ENCODE measurements at places on chromosomes 6 and 20.
A peak's percentile ranks its signal among the peaks of the same experiment; 100 is the strongest.

DNA sequence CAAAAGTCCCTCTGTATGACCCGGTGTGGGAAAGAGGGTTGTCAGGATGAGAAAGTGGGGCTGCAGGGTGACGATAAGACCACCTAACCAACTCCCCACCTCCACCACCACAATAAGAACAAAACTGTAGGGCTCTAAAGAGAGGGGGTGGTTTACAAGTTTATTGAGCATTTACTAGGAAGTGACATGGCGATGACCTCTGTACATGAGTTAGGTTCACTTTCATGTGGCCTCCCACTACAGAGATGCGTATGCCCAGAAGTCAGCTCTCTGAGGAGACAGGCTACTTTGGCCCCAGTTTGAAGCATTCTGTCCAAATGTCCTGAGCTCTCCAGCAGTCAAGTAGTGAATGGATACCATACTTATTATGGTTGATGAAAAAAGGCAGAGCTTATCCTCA lies 28.7 kb upstream of the PI16 start:
- DNase-seq: no peak

- no peak for DNase-seq
These were observed 145.6 kb upstream of the ID4 start for GRCh38 chr6:19691465-19692167.

GRCh38 chr6:36724514-36725390 lies 27.1 kb downstream of the RAB44 start:
- DNase-seq: peak; percentile 43

GRCh38 chr20:51204794-51205193 lies 181.9 kb upstream of the KCNG1 start:
- DNase-seq: no peak

DNA sequence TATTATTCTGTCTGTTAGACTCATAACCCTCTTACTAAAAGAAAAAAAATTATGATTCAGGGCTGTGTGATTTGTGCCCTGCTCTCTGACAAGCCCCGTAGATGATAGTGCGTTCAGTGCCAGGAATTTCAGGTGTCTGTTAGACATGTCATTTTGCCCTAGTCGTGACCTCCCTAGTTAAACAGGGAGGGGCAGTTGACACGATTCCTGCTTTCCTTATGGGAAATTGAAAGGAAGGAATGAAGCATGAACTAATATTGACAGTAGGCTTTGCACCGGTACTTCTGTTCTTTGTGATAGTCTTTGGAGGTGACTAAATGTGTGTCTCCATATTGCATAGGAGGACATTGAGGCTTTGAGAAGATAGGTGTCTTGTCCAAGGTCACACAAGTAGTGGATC lies 26.3 kb downstream of the RPRD1B start:
- DNase-seq: no peak

DNA sequence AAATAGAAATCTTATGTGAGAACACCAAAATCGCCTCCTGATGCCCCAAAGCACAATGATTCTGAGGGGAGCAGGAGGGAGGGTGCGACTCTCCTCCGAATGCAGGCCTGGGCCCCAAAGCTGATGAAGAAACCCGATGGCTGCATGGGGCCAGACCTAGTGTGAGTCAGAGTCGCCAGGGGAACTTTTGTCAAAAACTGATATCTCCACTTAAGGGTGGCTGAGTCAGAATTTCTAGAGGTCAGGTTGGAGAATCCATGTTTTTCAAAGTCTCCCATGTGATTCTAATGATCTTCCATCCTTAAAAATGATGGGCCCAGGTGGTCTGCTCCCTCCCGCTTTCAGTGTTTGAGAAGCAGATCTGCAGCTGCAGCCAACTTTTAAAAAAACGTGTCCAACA lies 172.8 kb downstream of the BACH2 start:
- DNase-seq: no peak

- peak; percentile 14 for DNase-seq
These were observed 461.0 kb upstream of the JARID2 start for GRCh38 chr6:14784596-14785492.

DNA sequence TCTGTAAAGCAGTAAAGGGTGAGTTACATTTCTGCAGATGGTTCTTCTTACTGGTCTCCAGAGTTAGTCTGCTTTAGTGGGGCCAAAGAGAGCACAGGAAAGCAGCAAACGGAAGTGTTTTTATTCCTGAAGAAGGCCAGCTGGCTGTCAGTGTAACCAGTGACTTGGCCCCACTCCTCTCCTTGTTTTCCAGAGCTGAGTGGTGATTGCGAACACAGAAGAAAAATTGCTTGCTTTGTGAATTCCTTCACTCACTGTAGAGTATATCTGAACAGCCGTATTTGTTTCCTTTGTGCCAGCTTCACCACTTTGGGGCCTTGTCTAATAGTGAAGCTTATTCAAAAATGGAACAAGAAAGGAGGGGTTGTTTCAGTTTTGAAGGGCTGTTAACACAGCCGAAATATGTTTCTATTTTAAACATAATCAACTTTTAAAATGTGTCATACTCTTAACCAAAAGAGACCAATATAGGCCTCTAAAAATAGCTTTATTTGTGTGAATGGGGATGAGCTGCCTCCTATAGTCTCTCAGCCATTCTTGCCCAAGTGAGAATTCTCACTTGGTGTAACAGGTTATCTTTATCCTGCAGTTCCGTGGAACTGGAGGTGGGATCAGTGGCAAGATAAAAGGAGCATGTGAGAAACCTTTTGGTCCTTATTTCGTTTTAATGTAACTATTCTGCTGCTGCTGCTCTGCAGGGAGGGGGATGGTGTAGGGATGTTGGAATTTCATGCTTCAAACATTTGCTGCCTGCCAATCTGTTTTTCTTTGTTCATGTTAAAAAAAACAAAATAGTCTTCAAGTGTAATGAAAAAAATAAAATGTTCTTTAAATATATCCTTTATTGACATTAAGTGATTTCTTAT lies 37.8 kb downstream of the ZC2HC1B start:
- DNase-seq: no peak

DNA sequence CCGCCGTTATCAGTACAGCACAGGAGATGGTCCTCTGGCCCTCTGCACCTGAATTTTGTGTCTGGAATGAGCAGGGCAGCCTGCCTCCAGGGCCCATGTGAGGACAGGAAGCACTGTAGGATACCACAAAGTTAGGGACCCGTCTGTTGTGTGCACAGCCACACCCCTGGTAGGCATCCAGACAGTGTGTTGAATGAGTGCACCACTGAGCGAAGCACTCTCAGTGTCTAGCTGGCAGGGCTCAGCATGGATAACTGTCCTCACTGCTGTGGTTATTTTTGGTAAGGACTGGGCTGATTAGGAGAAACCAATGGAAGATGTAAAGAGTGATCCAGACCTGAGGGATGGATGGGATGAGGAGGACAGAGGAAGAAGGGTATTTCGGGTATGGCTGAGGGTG lies 178.7 kb downstream of the CLIC5 start:
- no peak for DNase-seq

All from CD4-positive, alpha-beta T cell treated with Interleukin-12 subunit alpha and Interleukin-12 subunit beta, for 1 hour (primary cell).